ENCODE measurements at places on chromosomes 6 and 20.

- no peak for DNase-seq
These were observed 120.8 kb downstream of the OR2B2 start for GRCh38 chr6:27791182-27791943.

DNA sequence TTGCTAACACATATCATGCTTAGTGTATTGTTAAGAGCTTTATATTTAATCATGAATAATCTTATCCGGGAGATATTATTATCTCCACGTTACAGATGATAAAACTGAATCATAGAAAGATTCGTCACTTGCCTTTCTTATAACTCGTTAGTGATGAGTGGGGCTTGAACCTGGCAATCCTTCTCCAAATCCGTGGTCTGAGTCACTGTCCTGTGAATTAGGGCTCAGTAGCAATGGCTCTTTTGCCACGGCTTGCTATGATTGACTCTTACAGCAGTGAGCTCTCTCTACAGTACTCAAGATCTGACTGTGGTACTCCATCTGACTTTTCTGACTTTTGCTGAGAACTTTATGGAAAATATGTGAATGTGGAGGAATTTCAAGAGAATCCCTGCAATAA is 246.9 kb downstream of the PACRG start:
- no peak for DNase-seq

GRCh38 chr6:139338795-139339194 is 35.7 kb downstream of the CITED2 start:
- no peak for DNase-seq

DNA sequence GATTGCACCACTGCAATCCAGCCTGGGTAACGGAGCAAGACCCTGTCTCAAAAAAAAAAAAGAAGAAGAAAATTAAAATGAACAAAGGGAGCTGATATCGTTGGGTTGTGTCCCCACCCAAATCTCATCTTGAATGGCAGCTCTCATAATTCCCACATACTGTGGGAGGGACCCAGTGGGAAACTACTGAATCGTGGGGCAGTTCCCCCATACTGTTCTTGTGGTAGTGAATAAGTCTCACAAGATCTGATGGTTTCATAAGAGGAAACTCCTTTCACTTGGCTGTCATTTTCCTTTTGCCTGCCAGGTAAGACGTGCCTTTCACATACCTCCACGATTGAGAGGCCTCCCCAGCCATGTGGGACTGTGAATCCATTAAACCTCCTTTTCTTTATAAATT is 149.4 kb downstream of the PREX1 start:
- no peak for DNase-seq

DNA sequence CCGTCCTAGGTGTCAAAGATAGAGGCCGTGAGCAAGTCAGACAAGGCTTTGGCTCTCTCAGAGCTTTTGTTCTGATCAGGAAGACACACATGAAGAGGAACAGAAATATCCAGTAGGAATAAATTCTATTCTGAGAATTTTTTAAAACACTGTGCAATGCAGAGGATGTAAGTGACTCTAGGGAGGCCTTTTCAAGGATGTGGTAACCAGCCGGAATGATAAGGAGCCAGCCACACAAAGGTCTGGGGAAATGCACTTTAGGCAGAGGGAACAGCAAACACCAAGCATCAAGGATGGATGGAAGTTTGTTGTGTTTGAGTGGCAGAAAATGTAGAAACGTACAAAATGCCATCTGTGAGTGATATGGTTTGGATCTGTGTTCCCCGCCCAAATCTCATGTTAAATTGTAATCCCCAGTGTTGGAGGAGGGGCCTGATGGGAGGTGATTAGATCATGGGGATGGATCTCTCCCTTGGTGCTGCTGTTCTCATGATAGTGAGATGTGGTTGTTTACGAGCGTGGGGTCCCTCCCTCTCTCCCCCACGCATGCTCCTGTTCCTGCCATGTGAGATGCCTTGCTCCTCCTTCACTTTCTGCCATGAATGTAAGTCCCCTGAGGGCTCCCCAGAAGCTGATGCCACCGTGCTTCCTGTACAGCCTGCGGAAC is 93.6 kb upstream of the CDYL start:
- DNase-seq, result no peak

DNA sequence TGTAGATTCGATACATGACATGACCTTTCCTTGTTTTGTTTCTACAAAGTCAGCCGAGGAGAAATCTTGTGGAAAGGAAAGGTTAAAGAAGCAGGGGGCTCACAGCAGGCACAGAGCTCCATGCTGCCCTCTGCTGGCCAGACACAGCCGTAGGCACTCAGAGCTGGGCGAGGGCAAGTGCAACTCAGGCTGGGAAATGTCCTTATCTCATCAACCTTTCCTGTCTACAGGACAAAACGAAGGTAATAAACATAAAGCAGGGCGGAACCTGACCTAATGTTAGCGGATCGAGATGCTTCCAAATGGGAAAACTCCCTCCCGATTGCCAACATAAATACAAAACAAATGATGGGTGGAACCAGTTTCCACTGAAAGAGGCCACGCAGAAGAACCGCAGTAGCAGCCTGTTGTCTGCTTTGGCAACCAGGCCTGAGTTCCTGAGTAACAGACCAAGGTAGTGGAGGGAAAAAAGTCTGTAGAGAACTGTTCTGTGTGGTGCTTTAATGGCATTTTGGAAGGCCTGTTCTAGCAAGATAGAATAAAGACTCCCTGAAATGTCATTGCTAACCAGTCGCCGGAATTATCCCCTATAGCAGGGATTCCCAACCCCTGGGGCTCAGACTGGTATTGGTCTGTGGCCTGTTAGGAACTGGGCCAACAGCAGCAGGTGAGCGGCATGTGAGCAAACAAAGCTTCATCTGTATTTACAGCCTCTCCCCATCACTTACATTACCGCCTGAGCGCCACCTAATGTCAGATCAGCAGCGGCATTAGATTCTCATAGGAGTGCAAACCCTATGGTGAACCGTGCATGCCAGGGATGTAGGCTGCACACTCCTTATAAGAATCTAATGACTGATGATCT is 85.2 kb downstream of the MBOAT1 start:
- DNase-seq, result peak; percentile 51

DNA sequence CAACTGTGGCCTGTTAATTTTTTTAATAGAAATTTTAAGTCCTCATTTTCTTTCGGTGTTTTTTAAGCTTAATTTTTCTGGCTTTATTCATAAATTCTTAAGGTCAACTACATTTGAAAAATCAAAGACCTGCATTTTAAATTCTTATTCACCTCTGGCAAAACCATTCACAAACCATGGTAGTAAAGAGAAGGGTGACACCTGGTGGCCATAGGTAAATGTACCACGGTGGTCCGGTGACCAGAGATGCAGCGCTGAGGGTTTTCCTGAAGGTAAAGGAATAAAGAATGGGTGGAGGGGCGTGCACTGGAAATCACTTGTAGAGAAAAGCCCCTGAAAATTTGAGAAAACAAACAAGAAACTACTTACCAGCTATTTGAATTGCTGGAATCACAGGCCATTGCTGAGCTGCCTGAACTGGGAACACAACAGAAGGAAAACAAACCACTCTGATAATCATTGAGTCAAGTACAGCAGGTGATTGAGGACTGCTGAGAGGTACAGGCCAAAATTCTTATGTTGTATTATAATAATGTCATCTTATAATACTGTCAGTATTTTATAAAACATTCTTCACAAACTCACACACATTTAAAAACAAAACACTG is 10.1 kb downstream of the HFE start:
- DNase-seq, result peak; percentile 79

DNA sequence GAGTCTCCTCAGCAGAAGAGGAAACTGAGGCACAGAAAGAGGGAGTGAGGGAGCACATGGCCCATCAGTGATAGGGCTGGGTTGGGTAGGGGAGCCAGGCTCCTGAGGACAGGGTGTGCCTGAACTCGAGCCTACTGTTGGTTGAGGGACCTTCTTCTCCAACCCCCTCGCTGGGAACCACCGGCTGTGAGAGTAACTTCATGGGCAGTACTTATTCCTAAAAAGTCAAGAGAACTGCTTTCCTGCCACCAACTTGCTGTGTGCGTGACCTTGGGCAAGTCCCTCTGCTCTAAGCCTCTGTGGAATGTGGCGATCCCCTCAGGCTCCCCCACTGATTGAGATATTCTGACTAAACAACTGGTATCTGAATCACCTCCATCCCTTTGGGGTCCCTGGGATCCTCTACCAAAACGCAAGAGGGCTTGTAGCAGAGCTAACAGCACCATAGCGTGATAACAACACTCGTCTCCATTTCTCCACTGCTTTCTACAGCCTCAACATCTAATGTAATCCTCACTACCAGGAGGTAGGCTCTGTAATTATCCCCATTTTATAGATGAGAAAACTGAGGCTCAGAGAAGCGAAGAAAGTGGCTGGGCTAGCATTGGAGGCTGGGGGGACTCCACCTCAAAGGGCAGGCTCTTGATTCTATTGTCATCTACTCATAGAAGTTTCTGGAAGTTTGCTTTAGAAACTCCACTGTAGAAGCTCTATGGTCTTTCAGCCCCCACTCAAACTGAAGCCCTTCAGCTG is 76.0 kb downstream of the JPH2 start:
- no peak for DNase-seq

DNA sequence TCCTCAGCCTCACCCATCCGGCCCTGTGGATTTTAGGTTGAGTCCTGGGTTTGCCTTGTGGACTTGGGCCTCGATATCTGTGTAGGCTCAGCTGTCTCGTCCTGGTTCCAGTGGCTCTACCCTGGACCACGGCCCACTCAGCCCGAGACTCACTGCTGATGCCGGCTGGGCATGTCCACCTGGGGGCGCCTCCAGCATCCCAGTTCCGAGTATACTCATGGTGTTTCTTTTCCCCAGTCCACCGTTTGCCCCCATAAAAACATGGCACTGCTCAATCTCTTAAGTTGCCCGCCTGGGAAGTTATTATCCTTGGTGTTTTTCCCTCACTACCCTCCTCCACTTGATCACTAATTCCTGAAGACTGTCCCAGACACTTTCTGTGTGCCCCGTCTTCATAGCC is 99.1 kb downstream of the ARID1B start:
- no peak for DNase-seq

- DNase-seq, result peak; percentile 78
These were observed 48.0 kb downstream of the ARMC2 start for GRCh38 chr6:108896111-108896661.

- DNase-seq, result no peak
These were observed 66.7 kb downstream of the RFPL4B start for GRCh38 chr6:112413780-112414179.

- no peak for DNase-seq
These were observed 238.2 kb downstream of the ERMARD start for GRCh38 chr6:169989594-169989993.

GRCh38 chr20:62825333-62825985 is 8.6 kb downstream of the COL9A3 start:
- no peak for DNase-seq

Measured in CD4-positive, alpha-beta T cell treated with Interleukin-4 for 1 hour (primary cell).